ENCODE measurements at places on chromosomes 7 and 10. TPM values are rescaled to one million over a fixed set of nuclear protein-coding genes. Genes with fewer than 3 reads are reported as not detected.

The CYP26C1 gene
- total RNA-seq: not detected

The ARHGAP12 gene
- 16.9 TPM for total RNA-seq

The IGFBP1 gene
- total RNA-seq: not detected

The DGKI gene
- total RNA-seq: 1.5 TPM

Measured in HFFc6 (cell line).